Activated T-cell treated with anti-CD3 and anti-CD28 coated beads, Interleukin-2, amount 50 U/mL, for 72 hours (primary cell): ENCODE measurements at places on chromosomes 1 and 21. TPM values are rescaled to one million over a fixed set of nuclear protein-coding genes. Genes with fewer than 3 reads are reported as not detected.

The VSIG8 gene
- total RNA-seq: not detected

The HEATR1 gene
- 45.2 TPM for total RNA-seq

The ACTL8 gene
- total RNA-seq: not detected

The AGO3 gene
- total RNA-seq: 35.9 TPM

The EFNA3 gene
- 4.7 TPM for total RNA-seq

The PHLDA3 gene
- 25.6 TPM for total RNA-seq

The TNFSF18 gene
- total RNA-seq: not detected

The DFFA gene
- 26.4 TPM for total RNA-seq

The ZSWIM5 gene
- total RNA-seq: 1.1 TPM

The IFI44L gene
- 21.4 TPM for total RNA-seq

The LAD1 gene
- total RNA-seq: not detected

The PLEKHN1 gene
- total RNA-seq: 2.3 TPM

The GCSAML gene
- total RNA-seq: 0.16 TPM

The PTGFR gene
- not detected for total RNA-seq

The VTCN1 gene
- total RNA-seq: not detected

The FAM78B gene
- total RNA-seq: 0.79 TPM

The KCNA3 gene
- total RNA-seq: 23.5 TPM

The LRRC41 gene
- 53.4 TPM for total RNA-seq

The GJA4 gene
- total RNA-seq: 0.44 TPM

The TIE1 gene
- 0.42 TPM for total RNA-seq

The CLCA2 gene
- total RNA-seq: not detected

The PAQR6 gene
- 10.4 TPM for total RNA-seq

The MPZ gene
- total RNA-seq: 8.5 TPM

The B3GALT2 gene
- total RNA-seq: 0.07 TPM

The PROX1 gene
- 0.21 TPM for total RNA-seq

The SPATC1L gene
- total RNA-seq: 12.9 TPM

The ITLN2 gene
- not detected for total RNA-seq

The NTRK1 gene
- 21.4 TPM for total RNA-seq

The FLG2 gene
- total RNA-seq: not detected

The PGM1 gene
- 36.1 TPM for total RNA-seq

The SERTAD4 gene
- not detected for total RNA-seq

The PHF13 gene
- total RNA-seq: 19.3 TPM

The NBPF20 gene
- 2.3 TPM for total RNA-seq

The RRP15 gene
- total RNA-seq: 12.5 TPM

The CA6 gene
- 1.6 TPM for total RNA-seq

The SLAMF1 gene
- 134 TPM for total RNA-seq

The PCAT6 gene
- total RNA-seq: 1.8 TPM

The BTG3 gene
- 33.8 TPM for total RNA-seq

The QSOX1 gene
- 44.9 TPM for total RNA-seq

The BARHL2 gene
- not detected for total RNA-seq

The FAM177B gene
- not detected for total RNA-seq

The NHLH1 gene
- 0.60 TPM for total RNA-seq

The AJAP1 gene
- 0.05 TPM for total RNA-seq

The BMP8B gene
- total RNA-seq: 0.69 TPM

The ERICH3 gene
- not detected for total RNA-seq

The TMEM269 gene
- 0.81 TPM for total RNA-seq

The CYYR1 gene
- total RNA-seq: not detected

The CFAP74 gene
- not detected for total RNA-seq

The LSS gene
- 18.9 TPM for total RNA-seq

The FALEC gene
- total RNA-seq: not detected

The TOMM40L gene
- 10.3 TPM for total RNA-seq

The ASCL5 gene
- 0.22 TPM for total RNA-seq

The CADM3 gene
- not detected for total RNA-seq
